WERI-Rb-1 (cell line): ENCODE measurements at places on chromosomes 5 and 9.

- DNase-seq: no peak
Measured at GRCh38 chr9:91029650-91030361, 228.2 kb downstream of the SYK start.

DNA sequence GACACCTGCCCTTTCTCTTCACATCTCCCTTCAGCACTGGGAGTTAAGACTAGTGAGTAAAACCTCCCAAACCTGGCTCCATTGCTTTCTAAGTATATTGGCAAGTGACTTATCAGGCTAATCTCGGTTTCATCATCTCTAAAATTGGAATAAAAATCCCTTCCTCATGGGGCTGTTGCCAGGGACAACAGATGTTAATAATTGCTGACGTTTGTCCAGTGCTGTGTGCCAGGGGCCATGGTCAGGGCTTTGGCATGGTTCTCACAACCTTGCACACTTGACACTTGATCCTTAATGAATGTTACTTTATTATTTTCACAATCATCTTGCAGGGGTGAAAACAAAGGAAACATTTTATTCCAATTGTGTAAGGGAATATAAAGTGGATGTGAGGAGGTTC, 1262.0 kb upstream of the WWC1 start:
- no peak for DNase-seq

DNA sequence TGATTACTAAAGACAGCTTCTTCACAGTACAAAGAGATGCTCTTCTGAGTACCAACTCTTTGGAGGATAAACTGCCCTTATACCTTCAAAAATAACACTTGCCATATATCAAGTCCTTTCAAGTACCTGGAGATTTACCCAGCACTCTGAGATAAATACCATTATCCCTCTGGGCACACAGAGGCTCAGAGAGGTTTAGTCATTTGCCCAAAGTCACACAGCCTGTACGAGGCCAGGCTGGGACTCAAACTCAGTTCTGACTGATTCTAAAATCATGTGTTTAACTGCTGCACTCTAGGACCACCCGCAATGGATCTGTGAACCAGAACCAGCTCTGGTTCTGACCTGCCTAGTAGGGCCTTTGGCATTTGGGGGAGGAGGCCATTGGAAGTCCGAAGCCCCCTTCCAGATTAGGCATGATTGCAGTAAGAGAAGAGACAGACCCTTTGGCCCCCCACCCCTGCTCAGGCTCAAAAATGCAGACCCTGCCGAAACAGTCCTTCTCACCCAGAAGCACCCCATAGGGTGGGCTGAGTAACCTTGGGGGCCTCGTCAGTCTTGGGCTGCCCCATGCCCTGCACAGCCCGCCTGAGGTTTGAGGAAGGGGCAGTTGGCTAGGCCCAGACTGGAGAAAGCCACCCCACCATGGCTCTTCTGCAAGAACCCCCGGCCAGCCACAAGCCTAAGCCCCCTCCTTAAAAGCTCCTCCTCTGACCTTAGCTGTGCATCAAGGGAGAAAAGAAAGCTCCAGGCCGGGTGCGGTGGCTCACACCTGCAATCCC, 32.8 kb upstream of the IL17B start:
- no peak for DNase-seq

DNA sequence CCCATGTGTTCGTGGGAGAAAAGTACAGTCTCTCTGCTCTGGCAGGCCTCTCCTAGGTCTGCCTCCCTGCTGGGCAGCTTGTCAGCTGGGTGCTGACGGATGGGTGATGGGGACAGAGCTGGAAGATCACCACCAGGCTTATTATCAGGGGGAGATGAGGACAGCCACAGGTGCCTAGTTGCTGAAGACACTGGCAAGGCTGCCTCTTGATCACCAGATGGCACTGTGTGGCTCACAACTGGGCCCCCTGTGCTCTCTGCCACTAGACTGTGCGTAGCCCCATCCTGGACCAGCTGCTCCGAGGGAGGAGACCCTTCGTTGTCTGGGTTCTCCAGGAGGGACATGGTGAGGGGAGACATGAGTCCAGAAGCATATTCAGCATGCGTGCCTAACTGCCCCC, 73.0 kb downstream of the KIF24 start:
- peak; percentile 66 for DNase-seq

DNA sequence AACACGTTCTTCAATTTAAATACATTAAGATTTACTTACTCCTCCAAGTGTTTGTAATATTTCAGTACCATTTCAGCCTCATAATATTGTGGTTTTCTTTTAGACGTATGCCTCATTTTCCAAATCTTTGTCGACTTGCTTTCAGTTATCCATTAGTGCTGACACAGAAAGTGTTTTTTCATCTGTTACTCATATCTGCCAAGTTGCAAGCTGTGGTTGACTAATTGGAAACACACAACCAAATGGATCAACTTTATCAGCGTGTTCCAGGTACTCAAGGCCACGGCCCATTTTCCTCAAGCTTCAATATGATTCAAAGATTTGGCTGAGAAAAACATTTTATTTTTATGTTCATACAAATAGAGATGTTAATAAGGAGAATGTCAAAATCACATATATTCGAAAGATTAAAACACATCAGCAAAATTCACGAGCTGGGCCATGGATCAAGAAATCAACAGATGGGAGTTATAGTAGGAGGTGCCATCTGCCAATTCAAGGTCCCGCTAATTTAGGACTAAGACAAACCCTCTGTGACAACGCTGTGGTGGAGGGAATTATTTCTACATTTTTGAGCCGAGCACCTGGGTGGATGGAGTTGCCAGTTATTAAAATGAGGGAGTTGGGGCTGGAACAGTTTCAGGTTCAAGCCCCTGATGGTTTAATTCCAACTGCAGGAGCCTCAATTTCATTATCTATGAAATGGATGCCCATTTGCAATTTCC, 27.2 kb upstream of the CCNJL start:
- no peak for DNase-seq

DNA sequence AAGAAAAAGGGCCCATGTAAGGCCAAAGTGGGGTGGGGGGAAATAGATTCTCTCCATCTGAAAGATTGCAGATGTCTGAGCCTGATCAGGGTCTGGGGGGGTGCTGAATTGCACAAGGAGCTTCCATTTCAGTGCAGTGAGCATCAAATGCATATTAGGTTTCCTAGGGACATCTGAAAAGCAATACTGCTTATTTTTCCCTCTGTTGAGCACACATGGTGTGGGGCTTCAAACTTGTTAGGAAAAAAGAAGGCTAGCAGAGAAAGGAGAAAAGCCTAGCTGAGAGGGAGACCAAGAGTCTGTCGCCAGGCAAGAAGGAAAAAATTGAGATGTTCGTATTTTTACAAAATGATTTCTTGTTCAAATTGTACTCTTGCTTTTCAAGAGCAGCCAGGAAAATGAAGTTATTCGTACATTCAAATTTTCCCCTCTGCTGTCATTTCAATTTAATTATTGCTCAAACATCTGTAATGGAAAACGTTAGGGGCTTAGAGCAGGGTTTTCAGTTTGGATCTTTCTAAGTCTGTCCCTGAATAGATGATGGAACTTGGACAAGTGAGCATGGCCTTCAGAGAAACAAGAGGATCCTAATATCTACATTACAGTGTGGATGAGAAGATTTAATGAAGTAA, 191.9 kb upstream of the GAS1 start:
- no peak for DNase-seq

DNA sequence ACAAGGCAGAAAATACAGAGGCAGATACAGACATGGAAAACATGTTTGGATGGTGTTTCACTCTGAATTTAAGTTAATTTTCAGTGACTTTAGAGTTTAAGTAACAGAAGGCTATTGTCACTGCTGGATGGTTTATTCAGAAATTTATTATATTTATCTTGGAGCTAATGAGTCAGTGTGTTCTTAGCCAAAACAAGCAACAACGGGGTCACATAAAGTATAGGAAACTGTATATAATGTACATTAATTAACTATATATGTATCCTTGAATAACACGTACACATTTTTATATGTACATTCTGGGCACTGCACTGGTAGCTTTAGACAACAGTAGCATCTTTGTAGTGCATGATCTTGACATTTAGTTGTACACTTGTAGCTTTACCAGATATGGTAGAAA, 30.7 kb downstream of the CYLC2 start:
- no peak for DNase-seq

GRCh38 chr9:16031486-16031885, 478.6 kb downstream of the CCDC171 start:
- DNase-seq: no peak

DNA sequence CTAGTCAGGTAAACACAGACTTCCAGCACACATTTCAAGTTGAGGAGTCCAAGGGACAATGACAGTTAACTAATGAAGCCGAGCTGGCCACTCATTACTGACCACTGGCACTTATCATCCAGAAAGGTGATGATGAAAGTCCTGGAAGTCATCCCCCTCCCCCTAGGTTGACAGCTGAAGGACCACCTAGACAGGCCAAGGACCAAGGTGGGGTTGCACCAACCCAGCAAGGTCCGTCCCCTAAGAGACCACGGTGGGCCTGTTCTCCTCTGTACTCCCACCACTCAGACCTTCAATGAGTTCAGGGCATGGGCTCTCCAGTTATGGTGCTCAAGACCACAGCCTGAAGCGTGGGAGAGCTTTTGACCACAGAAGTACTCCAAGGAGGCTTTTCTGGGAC, 13.2 kb downstream of the P4HA2 start:
- DNase-seq: no peak
